ENCODE measurements at places on chromosomes 7 and 10.

DNA sequence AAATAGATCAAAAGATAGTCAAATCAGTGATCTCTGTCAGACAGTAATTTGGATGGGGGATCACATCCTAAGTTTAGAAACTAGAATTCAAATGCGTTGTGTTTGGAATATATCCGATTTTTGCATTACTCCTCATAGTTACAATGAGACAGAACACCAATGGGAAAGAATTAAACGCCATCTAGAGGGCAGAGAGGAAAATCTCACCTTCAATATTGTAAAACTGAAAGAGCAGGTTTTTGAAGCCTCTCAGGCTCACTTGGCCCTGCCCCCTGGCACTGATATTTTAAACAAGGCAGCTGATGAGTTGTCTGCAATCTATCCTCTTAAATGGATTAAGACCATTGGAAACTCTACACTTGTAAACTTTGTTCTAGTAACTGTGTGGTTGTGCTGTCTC is 17.7 kb downstream of the FRG2B start:
- DNase-seq: no peak

- no peak for DNase-seq
Measured at GRCh38 chr7:74025146-74025545, 2.8 kb upstream of the ELN start.

DNA sequence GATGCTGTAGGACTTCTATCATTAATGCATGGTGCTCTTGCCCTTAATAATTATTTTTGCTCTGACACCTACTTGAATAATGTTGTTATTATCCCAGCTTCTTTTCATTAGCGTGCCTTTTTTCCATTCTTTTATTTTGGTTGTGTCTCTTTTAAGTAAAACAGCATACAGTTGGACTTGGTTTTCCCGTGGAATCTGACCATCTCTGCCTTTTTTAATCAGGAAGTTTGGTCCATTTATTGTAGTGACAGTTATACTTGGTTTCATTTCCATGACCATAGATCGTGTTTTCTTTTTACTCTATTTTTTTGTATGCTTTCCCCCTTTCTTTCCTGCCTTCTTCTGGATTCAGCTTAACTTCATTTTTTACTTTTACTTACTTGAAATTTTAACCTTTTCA is 4.6 kb downstream of the PAPOLB start:
- no peak for DNase-seq

GRCh38 chr7:151309311-151309710 is 32.3 kb upstream of the NUB1 start:
- DNase-seq: no peak

GRCh38 chr10:99531696-99532593 is 797 bp upstream of the NKX2-3 start:
- no peak for DNase-seq

DNA sequence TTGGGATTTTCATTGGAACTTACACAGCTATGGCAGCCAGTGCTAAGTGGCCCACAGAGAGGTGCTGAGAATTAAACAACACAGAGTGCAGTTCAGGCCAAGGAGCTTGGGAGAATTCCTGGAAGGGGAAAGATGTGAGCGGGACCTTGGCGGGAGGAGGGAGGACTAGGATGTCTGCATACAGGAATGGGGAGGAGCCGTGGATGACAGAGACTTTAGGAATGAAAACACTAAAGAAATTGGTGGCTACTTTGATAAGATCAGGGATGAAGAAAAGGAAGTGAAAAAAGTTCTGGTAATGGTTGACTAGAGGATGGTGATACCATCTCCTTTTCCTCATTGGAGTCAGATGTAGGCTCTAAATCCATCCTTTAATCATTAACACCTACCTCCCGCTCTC is 234.2 kb upstream of the FZD8 start:
- no peak for DNase-seq

GRCh38 chr7:101644879-101645278 is 15.8 kb upstream of the MYL10 start:
- no peak for DNase-seq

All from NCI-H2029 treated with DMSO at 0.1 percent for 48 hours (cell line).